ENCODE measurements at places on chromosomes 16 and 17.

GRCh38 chr17:549177-550040, 165.2 kb downstream of the VPS53 start:
- no peak for DNase-seq

DNA sequence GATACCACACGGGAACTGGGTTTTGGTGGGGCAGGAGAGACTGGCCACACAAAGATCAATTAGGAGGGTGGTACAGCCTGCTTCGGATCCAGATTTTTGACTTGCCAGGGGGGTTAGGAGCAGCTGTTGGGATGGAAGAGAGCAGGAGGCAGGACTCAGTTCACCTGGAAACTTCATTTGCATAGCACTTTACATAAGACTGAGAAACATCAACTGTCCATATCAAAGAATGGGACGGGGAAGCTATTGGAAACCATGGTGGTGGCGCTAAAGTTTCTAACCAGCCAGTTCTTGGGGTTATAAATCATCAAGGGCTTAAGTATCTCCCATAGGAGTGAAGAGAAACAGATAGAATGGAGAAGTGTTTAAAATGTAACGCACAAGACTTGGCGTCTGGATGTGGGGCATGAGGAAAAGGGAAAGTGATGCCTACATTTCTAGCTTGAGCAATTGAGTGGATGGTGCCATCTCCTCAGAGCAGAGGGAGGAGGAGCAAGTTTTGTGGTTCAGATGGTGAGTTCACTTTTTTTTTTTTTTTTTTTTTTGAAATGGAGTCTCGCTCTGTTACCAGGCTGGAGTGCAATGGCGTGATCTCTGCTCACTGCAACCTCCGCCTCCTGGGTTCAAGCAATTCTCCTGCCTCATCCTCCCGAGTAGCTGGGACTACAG, 6.4 kb upstream of the SRCAP start:
- DNase-seq = no peak

- DNase-seq = no peak
Measured at GRCh38 chr16:49698453-49698815, 157.5 kb downstream of the ZNF423 start.

DNA sequence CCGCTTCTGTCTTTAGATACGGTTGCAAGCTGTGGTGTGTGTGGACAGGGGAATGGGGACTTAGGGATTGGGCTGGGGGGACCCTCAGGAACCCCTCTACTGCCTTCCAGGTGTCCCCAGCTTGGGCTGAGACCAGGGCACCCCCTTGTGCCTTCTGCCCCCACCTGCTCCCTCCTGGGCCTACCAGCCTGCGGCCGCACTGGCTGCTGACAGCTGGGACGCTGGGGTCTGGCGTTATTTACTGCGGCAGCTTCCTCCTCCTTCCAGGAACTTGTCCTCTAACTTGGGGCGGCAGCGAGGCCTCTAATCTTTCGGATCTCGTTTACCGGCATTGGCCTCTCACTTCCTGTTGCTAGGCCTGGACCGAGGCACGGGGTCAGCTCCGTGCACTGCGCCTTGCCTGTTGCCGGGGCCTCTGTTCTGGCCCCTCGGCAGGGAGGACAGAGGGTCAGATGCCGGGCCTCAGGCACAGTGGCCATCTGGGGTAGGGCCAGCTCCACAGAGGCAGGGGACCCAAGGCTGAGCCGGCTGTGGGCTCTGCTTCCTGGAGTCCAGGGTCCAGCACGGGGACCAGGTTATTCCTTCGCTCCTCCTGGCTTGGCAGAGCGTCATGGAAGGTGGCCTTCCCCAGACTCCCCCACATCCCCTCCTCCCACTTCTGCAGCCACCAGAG, 31.8 kb downstream of the TMEM235 start:
- DNase-seq = no peak

DNA sequence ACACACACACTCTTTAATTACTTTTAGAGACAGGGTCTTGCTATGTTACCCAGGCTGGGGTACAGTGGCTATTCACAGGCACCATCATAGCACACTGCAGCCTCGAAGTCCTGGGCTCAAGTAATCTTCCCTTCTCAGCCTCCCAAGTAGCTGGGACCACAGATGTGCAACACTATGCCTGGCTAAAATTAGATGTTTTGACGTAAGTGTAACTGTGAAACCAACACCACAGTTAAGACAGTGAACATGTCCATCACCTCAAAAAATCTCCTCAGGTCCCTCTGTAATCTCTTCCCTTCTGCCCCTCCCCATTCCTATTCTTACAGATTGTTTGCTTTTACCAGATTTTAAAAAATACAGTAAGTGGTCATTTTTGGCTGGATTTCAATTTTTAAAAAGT, 66.7 kb downstream of the RPGRIP1L start:
- no peak for DNase-seq

- DNase-seq = no peak
Measured at GRCh38 chr16:69508033-69508755, 57.6 kb upstream of the NFAT5 start.

DNA sequence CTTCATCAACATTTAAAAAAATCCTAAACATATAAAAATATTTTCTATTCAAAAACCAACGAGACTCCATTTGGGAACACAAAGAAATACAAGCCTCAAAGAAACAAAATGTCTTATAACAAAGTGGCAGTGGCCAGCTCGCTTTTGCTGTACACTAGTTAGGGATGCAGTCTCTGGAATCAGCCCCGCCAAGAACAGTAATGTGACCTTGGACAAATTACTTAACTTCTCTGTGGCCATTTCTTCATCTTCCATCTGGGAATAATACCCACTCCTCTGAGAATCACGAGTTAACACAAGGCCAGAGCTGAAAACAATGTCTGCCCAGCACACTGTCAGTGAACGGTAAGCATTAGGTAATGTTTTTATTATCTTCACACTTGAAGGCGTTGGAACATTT, 5.6 kb downstream of the STAT5B start:
- DNase-seq = no peak

DNA sequence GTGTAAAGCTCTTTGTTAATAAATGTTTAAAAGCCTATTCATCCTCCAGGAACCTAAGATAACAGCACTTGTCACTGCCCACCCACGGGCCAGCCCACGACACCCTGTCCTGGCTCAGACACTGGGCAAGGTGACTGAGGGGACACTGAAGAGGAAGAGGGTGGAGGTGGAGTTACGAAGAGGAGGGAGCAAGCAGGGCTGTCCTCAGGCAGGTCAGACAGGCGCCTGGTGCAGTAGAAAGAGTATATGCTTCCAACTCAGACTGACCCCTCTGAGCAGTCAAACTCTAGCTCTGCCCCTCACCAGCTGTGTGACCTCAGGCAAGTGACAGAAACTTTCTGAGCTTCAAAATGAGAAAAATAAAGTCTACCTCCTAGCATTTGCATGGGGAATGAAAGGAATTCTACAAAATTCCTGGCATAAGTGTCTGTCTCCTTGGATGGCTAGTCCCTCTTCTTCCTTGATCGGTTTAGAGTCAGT, 22.8 kb downstream of the TEX2 start:
- peak; percentile 19 for DNase-seq

- no peak for DNase-seq
Measured at GRCh38 chr16:83615141-83615952, 192.4 kb upstream of the HSBP1 start.

- DNase-seq = no peak
Measured at GRCh38 chr16:54940279-54940604, 9.6 kb downstream of the IRX5 start.

DNA sequence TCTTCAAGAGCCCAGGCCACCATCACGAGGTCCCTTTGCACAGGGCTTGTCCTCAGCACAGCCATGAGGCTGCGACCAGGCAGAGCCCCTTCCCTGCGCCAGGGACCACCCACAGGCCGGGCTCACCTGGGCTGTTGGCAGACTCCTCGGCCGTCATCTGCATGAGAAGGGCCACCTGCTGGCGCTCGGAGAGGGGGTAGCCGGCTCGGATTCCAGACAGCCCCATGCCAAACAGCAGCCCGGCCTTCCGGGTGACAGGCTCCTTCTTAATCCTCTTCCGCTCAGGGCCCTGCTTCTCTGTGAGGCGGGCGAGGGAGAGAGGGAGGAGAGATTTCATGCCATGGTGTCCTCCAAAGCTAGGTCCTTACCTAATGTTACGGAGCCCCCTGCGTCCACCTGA, 73.4 kb downstream of the ZNF778 start:
- no peak for DNase-seq

GRCh38 chr16:4046221-4046620, 70.0 kb downstream of the ADCY9 start:
- DNase-seq = no peak

DNA sequence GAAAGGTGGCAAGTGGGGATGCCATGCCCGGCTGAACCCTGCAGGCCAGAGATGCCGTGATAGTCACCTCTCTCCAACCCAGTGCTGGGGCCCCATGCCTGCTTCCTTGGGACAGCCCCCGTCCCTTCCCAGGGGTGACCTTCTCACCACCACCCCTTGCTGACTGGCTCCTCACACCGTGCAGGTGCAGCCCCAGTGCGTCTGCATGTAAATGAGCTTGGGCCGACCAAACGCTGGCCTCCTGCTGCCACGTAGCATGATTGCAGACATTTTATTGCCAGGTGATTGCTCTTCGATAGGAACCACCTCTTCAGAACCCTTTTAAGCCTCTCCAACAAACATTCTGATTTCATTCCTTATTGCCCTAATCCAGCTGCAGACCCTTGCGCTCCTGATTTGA, 32.5 kb downstream of the ASIC2 start:
- DNase-seq = no peak

DNA sequence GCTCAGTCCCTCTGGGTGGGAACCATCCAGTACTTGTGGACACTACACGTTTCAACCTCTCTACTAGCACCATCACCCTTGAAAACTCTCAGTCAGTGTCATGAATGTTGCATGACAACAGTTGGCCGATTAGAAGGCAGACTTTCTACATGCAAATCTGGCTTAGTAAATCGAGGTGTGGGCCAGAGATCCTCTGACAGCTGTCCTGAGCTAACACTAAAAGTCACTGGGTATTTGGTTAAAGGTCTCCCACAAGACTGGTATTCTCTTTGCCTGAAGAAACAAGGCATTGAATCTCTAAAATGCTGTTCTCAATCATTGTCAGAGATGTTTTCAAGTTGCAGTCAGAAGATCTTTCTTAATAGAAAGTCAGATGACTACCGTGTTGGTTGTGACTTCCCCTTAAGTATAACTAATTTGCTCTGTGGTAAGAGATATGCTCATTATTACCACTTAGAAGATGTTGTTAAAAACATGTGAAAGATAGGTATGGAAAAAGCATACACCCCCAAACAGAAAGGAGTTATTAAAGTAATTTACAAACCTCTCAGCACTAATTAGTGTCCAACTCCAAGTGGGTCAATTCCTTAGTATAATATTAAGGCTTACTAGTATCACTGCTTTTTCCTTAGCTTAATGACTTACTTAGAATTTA, 62.3 kb downstream of the WNT3 start:
- DNase-seq = no peak

DNA sequence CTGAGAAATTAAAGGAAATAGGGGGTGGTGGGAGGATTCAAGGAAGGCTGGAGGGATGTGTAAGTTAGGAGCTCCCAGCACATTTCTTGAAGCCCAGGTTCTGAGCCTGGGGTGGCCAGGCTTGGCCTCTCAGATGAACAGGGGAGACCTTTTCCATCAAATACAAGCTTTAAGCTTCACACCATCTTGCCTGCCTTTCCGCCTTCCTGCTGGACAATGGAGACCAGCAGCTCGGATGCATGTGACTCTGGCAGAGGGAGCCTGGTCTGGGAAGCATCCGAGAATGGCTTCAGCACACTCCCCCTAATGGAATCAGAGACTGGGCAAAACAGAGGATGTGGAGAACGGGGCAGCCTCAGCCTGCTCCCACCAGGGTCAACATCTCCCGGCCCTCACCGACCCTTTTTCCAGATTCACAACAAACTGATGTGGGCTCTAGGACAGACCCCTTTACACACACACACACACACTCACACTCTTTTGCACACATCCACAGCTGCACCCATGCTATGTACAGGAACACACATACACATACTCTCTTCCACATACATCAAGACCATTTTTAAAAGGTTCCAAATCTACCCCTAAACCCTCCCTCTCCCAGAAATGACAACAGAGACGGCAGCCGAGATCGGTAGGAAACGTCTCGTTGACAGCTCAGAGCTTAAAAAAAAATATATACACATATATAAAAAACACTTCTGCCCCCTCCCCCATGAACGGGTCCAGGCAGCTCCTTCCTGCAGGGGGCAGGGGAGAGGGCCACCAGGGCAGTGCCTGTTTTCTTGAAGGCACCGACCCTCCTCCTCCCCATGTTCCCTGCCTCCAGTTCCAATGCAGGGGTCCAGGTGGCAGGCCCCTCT, 6.5 kb upstream of the ATXN7L3 start:
- DNase-seq = no peak

DNA sequence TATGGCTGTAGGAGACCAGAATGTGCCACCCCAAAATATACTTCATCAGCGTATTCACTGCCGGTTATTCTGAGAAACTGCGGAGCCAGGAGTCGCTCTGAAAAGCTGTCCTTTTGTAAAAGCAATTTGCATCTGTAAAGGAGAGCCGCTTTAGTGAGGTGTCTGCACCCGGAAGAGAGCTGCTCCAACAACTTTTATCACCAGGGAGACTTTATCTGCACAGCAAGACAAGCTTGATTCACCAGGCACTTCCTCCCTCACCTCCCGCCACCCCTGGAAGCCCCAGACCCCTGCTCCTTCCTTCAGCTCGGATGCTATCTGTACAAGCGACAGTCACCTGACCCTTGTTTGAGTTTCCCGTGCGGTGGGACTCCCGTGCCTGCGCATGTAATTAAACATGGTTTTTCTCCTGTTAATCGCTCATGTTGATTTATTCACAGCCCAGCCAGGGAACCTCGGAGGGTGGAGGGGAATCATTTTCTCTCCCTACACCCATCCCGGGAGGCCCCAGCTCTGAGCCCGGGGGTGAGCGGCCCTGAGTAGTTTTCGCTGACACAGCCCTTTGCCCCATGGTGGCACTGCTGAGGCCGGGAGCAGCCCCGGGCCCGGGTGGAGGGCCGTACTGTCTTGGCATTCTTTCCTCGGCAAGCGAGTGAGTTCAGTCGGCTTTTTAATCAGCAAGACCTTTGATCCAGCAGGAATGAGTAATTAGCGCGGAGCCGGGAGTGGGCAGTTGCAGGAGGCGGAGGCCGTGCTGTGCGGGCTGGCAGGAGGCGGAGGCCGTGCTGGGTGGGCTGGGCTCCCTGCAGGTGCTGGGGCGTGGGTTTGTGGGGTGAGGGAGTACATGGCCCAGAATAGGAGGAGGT, 222.7 kb upstream of the CIBAR2 start:
- no peak for DNase-seq
